ENCODE measurements at places on chromosomes 3 and 15.

DNA sequence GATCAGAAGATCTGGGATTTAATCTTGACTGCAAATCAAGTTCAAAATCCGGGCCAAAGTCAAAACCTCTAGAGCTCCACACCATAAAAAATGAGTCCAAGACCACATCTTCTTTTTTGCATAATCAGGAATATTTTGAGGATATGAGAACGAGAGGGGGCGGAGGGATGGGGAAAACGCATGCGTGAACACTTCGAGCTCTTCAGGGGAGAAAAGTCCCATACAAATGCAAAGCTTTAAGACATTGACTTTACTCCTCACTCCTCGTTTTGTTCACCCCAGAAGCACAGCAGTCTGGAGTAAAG, 68.2 kb downstream of the SUMF1 start:
- no peak for DNase-seq

GRCh38 chr3:39130693-39131265, 22.6 kb downstream of the CSRNP1 start:
- no peak for DNase-seq

DNA sequence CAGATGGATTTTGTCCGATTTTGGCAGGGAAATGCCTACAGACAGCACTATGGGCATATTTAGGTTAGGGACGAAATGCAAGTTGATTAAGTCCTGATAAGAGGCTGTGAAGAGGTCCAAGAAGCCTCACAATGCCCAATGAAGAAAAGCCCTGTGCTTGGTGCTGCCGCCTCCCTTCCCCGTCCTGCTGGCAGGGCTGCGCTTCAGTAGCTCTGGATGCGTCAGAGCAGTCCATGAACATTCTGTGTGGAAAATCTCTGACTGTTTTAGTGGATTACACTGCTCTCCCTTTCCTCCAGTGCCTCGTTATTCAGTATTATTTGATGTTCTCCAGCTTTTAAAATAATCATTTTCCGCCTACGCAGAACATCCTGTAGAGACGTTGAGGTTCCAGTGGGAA, 39.6 kb downstream of the MLH1 start:
- no peak for DNase-seq

GRCh38 chr3:125606291-125606690, 11.0 kb upstream of the OSBPL11 start:
- DNase-seq = no peak

DNA sequence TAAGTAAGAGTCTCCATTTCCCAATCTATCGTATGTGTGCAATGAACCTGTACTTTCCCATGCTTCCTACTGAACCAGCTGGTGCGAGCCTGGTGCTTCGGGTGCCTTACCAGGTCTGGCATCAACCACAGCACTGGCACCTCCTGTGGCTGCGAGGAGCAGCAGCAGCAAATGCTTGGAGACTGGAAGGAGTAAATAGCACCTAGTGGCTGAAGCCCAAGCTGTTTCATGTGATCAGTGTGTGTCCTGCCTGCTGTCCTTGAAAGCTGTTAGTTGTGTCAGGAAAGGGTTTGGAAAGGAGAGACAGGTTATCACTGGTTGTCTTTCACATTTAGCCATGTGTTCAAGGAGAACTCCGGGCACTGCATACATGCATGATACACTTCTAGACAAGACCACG, 31.8 kb downstream of the PCOLCE2 start:
- DNase-seq = no peak

DNA sequence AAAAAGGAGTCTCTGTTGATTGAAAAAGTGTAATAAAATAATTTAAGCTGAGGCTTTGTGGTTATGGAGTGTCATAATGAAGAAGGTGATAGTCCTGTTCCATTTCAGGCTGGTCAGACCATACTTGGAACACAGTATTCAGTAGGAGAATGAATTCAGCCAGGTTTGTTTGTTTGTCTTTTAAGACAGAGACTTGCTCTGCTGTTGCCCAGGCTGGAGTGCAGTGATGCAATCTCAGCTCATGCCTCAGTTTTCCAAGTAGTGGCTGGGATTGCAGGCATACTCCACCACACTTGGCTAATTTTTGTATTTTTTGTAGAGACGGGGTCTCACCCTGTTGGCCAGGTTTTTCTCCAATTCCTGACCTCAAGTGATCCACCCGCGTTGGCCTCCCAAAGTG, 33.5 kb downstream of the IQGAP1 start:
- no peak for DNase-seq
